ENCODE measurements at places on chromosomes 3 and 15.

GRCh38 chr3:187737006-187737367 is 8.3 kb downstream of the BCL6 start:
- DNase-seq, result no peak

DNA sequence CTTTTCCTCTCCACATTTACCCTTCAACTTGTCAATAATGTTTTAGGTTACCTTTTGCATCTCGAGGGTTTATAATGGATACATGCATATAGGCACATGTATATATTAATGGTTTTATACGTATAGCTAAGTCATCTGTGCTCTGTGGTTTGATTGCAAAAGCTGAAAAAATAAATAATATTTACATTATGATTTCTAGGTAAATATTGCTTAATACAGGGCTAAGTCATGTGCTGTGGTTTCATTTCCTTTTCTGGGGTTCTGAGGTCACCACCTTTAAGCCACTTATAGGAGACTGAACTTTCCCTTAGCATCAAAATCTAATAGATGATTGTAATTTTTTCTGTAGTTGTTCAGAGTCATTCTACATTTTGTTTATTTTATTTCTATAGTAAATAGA is 33.1 kb downstream of the LPP start:
- DNase-seq, result no peak

- DNase-seq, result no peak
Measured at GRCh38 chr3:100004931-100005330, 109.4 kb downstream of the FILIP1L start.

DNA sequence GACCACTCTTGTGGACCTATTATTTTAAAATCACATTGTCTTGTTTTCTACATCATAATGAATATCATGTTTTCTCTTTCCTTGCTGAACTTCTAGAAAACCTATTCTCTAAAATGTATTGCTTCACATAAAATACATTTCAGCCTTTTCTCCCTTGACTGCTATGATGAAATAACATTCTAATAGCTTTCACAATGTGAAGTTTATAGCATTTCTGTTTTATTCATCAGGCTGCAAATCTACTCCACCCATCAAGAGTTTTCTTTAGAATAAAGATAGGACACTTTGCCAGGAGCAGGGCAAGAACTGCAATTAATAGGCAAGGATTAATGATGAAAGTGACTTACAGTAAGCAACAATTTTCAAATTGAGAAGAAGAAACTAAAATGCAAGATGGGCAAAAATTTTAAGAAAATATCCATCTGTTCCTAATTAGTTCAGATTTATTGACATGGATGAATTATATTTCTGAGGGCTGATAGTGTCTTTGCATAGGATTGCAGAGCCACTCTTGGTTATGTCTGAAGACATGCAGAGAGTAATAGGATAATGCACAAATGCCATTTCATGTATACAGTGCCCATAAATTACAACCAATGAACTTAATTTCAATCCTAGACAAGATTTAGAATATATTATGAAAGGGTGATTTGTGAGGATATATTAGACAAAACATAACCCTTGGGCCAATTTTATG is 21.7 kb downstream of the LEKR1 start:
- DNase-seq, result no peak

- DNase-seq, result no peak
Measured at GRCh38 chr3:29406291-29406832, 125.5 kb downstream of the RBMS3 start.

GRCh38 chr3:62188681-62189375 is 184.5 kb downstream of the FEZF2 start:
- DNase-seq, result peak; percentile 82

DNA sequence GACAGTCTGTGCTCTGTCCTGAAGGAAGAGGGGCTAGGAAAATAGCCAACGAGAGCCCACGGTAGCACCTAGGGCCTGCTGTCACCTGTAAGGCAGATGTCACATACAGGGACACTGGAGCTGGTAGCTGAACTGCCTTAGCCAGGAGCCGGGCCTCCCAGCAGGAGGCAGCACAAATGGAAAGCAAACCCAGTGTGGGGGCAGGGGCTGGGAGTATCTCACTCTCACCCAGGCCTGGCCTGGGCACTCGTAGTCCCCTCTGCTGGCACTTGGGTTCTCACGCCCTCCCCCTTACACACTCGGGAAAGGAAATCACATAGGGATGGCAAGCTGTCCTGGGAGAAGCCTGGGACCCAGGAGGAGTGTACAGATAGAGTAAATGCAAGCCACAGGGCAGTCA is 173.1 kb upstream of the CHRNA7 start:
- no peak for DNase-seq

DNA sequence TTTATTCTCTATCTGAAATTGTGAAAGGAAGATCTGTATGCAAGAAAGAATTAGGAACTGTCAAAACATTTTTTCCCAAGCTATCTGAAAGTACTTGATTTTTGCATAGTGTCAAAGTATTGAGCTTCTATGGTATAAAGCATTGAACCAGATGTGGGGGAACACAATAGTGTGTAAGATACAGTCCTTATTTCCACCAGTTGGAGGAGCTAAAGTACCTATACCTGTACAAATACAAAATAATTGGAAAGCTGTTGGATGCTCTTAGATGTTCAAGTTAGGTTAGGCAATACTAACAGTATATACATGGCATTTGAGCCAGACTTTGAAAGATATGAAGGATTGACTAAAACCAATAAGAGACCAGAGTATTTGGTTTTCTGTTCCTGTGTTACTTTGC is 148.4 kb downstream of the B3GALNT1 start:
- no peak for DNase-seq

DNA sequence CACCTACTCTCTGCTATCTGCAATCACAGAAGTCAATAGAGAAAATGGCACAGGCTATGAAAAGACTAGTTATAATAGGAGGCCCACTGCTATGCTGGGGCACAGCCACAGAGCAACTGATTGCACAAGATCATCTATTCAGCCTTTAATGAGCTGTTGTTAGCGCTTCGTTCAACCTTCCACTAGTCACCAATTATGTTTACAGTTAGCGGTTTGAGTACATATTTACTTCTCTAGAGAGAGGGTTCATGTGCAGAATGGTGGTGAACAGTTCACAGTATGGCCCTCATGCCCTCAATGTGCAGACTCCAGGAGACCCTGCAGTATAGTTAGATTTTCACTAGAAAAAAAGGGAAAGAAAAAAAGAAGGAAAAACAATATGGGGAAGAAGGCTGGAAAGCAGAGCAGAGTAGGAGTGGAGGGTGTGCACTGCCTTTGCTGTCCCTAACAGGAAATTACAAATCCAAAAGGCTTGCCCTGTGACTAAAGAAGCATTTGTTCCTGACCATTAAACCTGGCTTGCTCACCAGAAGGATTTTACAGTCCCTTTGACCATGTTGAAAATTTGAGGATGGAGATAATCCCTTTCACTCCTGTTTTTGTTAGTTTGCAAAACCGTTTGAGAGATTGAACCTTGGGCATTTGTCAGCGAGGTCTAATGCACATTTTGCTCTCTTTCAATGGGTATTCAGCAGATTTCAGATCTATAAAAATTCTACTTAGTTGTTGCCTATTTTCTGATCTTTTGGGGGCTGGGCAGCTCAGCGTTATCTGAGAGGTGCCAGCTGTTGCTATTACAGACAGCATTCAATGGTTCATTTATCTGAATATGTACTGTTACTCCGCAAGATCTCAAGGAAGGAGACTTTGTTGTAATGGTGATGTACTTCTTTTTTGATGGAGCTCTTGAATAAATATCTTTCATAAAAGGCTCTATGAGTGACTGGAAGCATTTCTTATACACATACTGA is 296.1 kb downstream of the LSAMP start:
- no peak for DNase-seq

GRCh38 chr15:90362936-90363212 is 10.8 kb downstream of the ZNF774 start:
- no peak for DNase-seq

DNA sequence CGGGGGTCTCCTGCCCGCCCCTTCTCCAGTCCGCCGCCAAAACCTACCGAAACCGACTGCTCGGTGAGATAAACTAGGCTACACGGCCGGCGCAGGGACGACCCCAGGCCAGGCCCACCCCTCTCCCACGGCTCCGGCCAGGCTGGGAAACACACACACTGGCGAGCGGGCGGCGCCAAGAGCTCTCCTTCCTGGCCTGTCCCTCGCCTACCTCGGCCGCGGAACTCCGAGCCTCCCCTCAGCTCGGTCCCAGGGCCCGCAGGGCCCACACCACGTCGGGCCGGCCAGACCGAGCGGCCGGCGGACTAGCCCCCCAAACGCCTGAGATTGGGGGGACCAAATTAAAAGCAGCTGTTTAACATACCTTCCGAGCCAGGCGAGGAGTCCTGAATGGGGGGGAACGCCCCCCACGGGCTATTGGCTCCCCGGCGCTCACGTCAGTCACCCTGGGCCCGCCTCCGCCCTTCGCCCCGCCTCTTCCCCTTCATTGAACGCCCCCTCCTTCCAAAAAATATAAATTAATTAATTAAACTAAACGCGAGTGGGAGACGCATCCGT is 4.0 kb upstream of the SIN3A start:
- peak; percentile 91 for DNase-seq

DNA sequence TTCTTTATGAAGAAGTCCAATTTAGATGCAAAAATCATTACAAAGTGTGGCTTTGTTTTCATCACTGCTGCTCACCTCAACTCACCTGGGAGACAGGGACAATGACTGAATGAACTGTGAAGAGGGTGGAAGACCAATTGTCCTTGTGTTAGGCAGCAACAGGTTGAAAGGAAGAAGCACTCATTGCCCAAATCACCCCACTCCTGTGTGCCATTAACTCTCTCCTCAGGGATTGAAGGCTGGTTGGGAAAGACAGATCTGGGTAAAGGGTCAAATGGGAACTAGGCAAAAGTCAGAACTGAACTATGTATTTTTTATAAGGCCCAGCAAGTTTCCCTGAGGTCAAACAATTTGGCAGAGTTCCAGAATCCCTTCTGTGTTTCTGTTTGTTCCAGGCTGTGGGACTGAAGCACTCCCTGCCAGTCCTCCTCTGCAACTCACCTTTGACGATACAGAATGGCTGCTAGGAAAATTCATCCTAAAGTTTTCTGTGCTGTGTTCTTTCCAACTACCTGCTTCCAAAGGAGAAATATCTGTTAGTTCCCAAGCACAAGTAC is 68.6 kb upstream of the CCDC39 start:
- no peak for DNase-seq

DNA sequence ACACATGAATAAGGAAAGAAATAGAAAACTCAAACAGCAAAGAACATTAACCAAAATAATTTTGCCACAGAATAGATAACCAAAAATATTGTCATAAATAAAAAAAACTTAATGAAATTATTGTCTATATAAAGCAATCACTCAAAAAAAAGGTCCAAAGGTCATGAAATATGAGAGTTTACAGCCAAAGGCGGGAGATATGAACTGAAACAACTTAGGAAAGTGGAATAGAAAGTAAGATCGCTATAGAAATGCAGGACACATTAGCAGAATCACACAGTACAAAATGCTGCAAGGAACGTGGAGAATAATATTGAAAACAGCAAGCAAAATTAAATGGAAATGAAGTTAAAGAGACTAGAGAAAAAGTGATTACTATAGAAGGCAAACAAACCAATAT is 375.0 kb upstream of the ARHGEF26 start:
- no peak for DNase-seq

DNA sequence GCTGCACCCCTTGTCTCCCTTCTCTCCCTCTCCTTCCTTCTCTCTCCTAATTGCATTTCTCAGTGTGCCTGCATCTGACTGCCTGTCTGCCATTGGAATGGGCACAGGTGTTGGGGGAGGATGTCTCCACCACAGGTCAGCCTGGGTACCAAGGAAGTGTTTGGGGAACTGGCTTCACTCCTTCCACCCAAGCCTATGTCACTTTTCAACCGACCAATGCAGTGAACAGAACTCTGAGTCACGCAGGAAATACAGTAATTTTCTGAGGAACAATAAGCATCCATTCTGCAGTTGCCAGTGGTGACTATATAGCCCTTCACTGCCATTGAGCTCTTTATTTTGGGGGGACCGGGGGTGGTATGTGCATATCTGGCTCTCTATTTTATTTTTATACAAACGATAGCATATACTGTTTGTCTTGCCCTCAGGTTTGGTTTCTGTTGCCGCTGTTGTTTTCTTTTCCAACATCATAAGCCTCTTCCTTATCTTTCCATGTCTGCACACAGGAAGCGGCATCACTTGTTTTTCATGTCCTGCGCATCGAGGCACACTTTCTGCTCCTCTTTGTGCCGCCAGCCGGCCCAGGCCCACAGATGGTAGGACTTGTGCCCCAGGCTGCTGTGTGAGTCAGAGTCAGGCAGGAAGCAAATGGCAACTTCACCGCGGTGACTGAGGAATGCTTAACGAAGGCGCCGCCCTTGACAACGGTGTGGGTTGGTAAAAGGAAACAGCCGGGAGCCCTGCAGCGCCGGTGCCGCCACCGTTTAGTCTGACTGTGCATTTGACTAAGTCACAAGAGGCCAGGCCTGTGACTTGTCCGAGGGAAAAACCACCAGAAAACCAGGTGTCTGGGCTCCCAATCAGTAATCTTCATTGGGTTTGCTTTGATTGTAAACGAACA is 21.1 kb upstream of the CDCP1 start:
- peak; percentile 88 for DNase-seq

DNA sequence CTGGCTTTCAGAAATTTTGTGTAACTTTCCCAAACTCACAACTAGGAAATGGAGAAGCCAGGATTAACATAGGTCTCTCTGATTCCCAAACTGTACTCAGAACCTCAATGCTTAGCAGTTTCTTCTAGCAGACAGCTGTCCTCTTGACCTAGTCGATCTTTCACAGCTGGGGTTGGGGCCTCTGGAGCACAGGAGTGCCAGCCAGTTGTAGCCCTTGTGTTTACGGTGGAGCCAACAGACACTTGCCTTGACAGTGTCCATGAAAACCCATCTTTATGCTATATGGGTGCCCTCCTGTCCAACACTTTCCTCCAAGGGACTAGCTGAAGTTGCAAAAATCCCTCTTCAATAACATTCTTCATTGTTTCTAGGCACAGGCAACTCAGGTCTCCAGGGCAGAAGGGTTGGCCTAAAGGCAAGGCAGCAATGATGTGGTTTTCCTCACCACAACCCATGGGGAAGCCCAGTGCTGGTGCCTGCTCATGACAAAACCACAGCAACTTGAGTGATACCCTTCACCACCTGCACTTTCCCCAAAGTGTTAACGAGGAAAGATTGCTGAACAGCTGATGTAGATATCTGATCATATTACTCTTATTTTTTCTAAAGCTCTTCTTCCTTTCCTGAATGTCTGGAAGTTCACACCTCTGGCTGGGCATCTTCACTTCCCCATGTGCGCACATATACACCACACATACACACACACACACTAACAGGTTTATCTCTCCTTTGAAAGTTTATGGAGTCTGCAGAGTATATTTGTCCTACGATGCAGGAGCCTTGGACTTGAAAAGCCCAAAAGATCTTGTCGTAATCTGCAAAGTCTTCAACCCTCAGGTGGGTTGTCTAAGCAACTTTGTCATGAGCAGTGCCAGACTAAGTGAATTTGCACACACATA is 11.0 kb upstream of the KNG1 start:
- DNase-seq, result no peak

- DNase-seq, result no peak
Measured at GRCh38 chr15:59292442-59293151, 80.1 kb downstream of the MYO1E start.

DNA sequence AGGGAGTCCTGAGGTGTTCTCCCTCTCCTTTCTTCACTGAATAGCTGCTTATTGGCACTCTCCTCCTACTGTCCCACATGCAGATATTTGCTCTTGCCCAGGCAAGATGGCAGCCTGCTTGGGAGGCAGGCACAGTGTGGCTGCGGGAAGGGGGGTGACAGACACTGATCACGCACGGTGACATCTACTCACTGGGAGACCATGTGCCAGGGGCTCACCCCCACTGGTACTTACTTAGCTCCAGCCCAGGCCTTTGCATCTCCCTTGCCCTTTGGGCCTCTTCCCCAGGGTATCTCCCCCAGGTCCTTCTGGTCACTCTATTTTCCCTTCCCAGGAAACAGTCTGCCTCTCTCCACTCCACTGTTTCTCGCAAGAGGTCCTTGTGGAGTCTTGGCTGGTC is 6.4 kb downstream of the PLA2G4E start:
- DNase-seq, result no peak

Data from H1 (cell line).